ENCODE measurements at places on chromosomes 1 and 21.
A peak's percentile ranks its signal among the peaks of the same experiment; 100 is the strongest.

GRCh38 chr21:29217818-29218291 is 80.9 kb upstream of the BACH1 start:
- DNase-seq, result peak; percentile 84

GRCh38 chr1:14607295-14607694 is 8.8 kb downstream of the KAZN start:
- no peak for DNase-seq

DNA sequence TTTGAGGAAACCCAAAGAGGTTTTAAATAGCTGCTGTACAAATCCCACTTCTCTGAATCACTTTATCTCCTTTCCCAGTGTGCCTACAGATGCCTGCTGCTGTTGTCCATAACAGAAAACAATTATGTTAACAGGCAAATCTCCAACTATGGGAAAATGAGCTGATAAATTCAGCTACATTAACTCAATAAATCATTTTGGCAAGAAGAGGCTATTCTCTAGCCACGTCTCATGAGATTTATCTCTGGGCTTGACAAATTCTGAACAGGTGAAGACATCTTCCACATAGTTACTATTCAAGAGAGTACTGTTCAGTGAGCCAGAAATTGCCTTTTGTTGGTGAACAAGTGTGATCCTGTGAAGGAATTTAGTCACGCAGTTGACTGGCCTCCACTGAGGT is 327.1 kb upstream of the FMN2 start:
- DNase-seq, result no peak

GRCh38 chr1:15946571-15947381 is 29.1 kb downstream of the ZBTB17 start:
- DNase-seq, result no peak

- no peak for DNase-seq
Measured at GRCh38 chr1:188433425-188433824, 1604.7 kb downstream of the PLA2G4A start.

GRCh38 chr1:39255222-39255621 is 50.7 kb downstream of the MACF1 start:
- DNase-seq, result no peak

DNA sequence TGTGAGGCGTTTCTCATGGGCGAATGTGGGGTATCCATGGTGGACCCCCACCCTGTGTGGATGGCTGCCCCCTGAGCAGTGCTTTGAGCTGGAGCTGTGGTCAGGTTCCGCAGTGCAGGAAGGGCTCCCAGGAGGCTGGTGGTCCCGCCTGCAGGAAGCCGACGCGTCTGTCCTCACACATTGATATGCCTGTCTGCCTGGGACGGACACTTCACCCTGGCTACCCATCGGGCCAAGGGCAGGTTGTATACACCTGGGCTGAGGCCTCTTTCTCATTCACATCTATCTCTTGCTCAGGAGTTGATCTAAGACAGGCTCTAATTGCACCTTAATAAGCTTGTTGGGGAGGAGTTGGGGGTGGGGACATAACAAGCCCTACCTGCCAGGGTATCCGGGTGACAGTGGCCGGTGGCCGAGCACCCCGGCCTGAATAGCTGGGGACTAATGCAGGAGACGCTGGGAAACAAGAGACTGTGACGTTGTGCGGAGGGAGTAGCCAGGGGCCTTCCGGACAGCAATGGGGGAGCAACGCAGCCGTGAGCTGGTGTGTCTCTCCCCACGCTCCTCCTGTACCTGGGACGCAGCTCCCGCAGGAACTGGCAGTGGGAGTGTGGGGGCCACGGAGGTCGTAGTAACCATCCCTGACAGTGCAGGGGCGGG is 21.7 kb downstream of the PDXK start:
- DNase-seq, result peak; percentile 37

DNA sequence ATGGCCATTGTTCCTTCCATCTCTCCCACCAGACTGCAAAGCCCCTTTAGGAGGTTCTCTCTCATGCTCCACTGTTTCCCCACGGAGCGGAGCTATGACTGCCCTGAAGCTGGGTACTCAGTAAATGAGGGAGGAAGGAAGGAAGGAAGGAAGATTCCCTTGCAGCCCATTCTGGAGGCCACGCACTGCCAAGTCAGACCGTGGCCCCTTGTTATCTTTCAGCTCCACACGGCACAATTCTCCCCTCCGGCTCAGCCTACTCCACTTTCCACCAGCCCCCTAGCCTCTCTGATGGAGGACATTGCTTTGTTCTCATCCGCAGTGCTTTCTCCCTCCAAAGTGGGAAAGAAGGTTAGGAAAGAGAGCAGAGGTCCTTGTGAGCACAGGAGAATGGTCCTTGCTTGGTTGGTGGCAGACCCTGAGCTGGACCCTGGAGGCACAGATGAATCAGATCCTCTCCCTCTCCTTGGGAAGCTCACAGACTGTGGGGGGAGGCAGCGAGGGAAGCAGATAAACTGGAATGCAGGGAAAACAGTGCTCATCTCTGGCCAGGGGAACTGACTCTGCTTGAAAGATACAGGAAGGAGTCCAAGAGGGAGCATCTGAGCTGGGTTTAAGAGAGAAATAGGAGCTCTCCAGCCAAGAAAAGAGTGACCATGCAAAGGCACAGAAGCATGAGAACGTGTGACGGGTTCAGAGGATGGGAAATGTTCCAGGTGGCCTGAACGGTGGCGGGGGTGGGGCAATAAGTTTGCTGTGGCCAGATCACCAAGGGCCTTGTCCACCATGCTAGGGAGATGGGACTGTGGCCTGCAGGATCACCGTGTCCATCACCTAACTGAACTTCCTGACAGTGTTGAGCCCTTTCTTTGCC is 52.6 kb downstream of the GLIS1 start:
- peak; percentile 5 for DNase-seq

- no peak for DNase-seq
Measured at GRCh38 chr1:62311473-62311943, 7.7 kb downstream of the KANK4 start.

GRCh38 chr1:24107462-24108138 is 4.3 kb downstream of the MYOM3 start:
- peak; percentile 42 for DNase-seq

DNA sequence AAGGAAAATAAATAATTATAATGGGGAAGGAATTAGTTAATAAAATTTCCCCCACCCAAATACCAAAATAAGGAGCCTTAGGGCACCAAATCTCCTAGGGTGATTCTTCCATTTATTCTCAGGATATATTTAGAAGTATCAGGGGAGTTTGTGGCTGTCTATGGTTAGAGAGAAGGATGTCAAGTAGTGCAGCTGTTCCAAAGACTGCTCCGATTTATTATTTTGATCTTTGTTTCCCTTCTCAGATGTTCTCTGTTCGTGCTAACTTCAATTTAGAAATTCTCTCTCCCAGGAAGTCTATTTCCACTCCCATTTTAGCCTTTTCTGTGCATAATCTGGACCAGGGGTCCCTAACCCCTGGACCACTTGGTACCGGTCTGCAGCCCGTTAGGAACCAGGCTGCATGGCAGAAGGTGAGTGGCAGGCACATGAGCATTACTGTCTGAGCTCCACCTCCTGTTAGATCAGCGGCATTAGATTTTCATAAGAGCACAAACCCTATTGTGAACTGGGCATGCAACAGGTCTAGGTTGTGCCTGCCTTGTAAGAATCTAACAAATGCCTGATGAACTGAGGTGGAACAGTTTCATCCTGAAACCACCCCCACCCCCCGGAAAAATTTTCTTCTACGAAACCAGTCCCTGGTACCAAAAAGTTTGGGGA is 9.3 kb upstream of the MAST2 start:
- no peak for DNase-seq

DNA sequence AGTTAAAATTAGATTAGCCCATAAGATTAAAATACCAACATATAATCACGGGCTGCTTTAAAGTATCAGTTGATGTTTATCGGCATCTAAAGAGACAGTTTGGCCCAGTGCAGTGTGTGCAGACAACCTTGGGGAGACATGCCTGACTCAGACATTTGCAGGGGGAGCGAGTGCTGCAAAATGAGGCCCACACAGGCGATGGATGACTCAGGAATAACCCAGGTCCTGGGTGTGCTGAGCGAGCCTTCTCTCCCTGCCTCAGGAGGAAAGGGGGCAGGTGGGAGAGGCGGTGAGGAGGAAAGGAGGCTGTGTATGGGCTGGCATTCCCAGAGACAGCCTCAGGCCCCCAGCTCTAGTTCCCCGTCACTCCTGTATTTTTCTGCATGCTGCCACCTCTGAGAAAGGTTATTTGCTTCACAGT is 9.0 kb downstream of the SLC9A1 start:
- DNase-seq, result no peak

DNA sequence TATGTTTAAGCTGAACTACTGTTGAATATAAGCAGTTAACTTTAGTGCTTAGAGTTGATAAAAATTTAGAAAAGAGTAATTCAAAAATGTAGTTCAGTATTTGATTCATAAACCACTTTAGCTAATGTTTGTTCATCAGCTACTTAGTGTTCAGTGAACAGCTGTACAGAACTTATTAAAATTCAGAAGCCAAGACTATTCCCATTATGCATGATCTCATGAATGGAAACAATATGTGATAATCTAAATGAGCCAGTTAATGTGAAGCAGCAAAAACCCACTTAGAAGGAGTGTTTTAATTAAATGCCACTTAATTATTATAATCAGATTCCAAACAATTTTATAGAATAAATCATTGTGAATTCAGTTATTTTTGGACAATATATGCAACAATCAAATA is 92.9 kb upstream of the NEGR1 start:
- no peak for DNase-seq

DNA sequence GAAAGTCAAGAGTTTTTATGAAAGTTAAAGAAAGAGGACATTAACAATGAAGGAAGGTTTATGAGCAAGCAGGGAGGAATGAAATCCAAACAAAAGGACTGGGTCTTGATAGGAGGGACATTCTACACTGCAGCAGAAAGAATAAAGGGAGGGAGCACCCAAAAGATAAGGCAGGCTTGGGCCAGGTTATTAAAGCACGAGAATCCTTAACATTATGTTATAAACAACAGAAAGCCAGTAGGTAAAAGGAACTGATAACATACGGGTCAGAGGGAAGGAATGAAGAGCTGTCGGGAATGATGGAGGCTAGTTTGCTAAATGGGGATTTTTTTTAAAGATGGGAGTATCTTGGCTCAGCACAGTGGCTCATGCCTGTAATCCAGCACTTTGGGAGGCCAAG is 19.4 kb downstream of the LPGAT1 start:
- DNase-seq, result no peak

GRCh38 chr1:56413671-56414199 is 165.6 kb downstream of the PLPP3 start:
- no peak for DNase-seq

- no peak for DNase-seq
Measured at GRCh38 chr1:203733009-203733863, 31.7 kb upstream of the LAX1 start.

GRCh38 chr21:42847726-42848125 is 31.6 kb downstream of the WDR4 start:
- DNase-seq, result no peak

DNA sequence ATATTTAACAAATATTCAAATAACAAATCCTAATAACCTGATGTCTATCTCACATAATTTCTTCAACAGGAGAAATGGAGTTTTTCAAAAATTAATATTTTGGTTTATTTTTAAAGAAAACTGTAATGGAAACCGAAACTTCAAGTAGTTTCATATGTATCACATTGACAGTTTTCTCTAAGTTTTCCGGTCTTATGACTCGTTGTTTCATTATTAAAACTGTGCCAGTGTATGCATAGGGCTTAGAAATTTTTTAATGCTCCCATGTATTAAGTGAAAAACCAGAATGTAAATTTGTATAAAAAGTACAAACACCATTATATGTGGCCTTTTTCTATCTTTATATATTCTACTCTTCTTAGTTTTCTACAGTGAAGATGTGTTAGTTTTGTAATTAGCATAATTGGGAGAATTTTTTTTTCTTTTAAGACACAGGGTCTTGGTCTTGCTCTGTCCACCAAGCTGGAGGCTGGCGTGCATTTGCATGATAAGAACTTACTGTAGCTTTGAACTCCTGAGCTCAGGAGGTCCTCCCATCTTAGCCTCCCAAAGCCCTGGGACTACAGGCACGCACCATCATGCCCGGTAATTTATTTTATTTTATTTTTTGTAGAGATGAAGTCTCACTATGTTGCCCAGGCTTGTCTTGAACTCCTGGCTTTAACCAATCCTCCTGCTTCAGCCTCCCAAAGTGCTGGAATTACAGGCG is 43.9 kb upstream of the SAMSN1 start:
- DNase-seq, result no peak

GRCh38 chr1:229295745-229296144 is 24.8 kb downstream of the RAB4A start:
- DNase-seq, result no peak

GRCh38 chr1:20344738-20345137 is 54.1 kb downstream of the VWA5B1 start:
- no peak for DNase-seq
